ENCODE measurements at places on chromosomes 13 and 19.

- H3K4me3 ChIP-seq = no peak overlapping the region
- peaks cover 10% of the 10 kb centered on the region for H3K4me1 ChIP-seq
- H3K27me3 ChIP-seq = peaks cover 26% of the 10 kb centered on the region
- no peak overlapping the region for H3K27ac ChIP-seq
Measured at GRCh38 chr19:55158848-55159749, 1.6 kb upstream of the TNNI3 start.

- no peak overlapping the region for H3K27ac ChIP-seq
- H3K27me3 ChIP-seq = no peaks in the 10 kb centered on the region
- H3K4me1 ChIP-seq = no peaks in the 10 kb centered on the region
Measured at GRCh38 chr13:90585392-90585791, 762.1 kb upstream of the MIR17HG start.

DNA sequence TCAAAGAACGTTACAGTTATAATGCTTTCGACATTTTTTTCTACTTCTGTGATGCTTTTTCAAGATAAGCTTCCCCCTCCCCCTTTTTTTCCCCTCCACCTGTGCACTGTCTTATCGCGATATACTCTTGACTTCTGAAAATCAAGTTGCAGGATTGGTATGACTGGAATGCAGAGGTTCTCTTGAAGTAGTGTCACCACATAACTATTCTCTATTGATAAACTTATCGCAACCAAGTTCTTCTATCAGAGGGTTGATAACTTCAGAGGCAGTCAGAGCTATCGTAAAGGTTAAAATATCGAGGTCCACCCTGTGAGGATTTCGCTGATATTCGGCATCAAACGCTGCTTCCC is 820 bp downstream of the EID2 start:
- DNase-seq = no peak
- H3K27ac ChIP-seq = peak overlapping the region; percentile 75
- H3K4me1 ChIP-seq = peaks cover 27% of the 10 kb centered on the region
- no peaks in the 10 kb centered on the region for H3K27me3 ChIP-seq
- peaks cover 18% of the 10 kb centered on the region for H3K36me3 ChIP-seq
- peak overlapping the region; percentile 89 for H3K4me3 ChIP-seq

GRCh38 chr13:21537105-21537504 is 66.9 kb downstream of the MICU2 start:
- H3K4me3 ChIP-seq = no peak overlapping the region
- peaks cover 7% of the 10 kb centered on the region for H3K4me1 ChIP-seq
- H3K36me3 ChIP-seq = peaks cover 15% of the 10 kb centered on the region
- no peak for DNase-seq
- H3K27me3 ChIP-seq = no peaks in the 10 kb centered on the region

DNA sequence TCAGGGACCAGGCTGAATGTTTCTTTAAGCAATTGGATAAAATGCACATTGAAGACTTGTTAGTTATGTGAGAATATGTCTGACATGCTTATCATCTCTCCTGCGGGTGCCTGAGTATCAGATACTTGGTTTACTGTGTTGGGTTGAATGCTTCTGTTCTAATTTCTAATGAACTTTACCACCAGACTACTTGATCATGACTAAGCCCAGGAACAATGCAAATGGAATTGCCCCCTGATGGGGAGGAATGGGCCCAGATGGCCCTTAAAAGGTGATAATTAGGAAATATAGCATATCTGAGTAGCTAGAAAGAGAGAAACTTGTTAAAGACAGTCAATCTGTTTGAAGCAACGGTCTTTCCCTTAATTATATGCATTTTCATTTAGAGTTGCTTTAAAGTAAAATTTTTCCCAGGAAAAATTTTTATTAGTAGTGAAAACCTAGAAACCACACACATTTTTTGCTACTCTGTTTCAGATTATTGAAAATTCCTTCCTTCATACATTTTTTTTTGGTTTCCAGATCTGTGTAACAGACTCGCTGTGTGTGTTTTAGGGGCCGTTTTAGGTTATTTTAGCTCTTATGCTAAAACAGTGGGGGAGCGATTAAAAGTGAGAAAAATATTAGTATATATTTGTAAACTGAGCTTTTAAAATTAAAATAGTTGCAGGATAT is 186.6 kb downstream of the TM9SF2 start:
- no peaks in the 10 kb centered on the region for H3K4me1 ChIP-seq
- H3K4me3 ChIP-seq = no peak overlapping the region
- H3K36me3 ChIP-seq = no peaks in the 10 kb centered on the region
- no peak overlapping the region for H3K27ac ChIP-seq
- DNase-seq = no peak

- no peak within 1 kb of the TSS for H3K4me3 ChIP-seq
- peaks cover 21% of the 10 kb centered on the region for H3K27me3 ChIP-seq
- peaks cover 3% of the 10 kb centered on the region for H3K4me1 ChIP-seq
- no peak for DNase-seq
- no peaks in the 10 kb centered on the region for H3K36me3 ChIP-seq
Measured at GRCh38 chr19:17794731-17795494, at the start of gene B3GNT3. Gene B3GNT3 (plus strand): TSS chr19:17795138. CDS start chr19:17807808, 12,670 bp downstream.

DNA sequence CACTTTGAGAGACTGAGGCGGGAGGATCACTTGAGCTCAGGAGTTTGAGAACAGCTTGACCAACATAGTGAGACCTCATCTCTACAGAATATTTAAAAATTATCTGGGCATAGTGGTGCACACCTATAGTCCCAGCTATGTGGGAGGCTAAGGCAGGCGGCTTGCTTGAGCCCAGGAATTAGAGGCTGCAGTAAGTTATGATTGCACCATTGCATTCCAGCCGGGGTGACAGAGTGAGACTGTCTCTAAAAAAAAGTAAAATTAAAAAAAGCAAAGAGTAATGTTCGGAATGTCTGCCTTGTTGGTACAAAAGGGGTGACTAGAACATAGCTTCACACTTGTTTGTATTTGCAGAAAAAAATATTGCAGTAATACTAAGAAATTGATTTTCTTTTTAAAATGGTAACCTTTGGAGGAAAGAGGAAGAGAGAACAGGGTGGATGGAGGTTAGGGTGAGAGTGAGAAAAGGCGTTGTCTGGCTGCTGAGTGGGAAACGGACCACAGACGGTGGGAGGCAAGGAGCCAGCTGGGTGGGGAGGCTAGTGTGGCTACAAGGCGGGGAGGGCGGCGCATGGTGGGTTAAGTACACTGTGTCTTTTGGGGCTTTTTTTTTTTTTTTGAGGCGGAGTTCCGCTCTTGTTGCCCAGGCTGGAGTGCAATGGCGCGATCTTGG is 10.2 kb downstream of the PPP1R14A start:
- DNase-seq = no peak
- no peak overlapping the region for H3K4me3 ChIP-seq

GRCh38 chr13:54945973-54946372 is 1917.4 kb downstream of the OLFM4 start:
- H3K36me3 ChIP-seq = no peaks in the 10 kb centered on the region
- no peak overlapping the region for H3K27ac ChIP-seq
- no peaks in the 10 kb centered on the region for H3K4me1 ChIP-seq

GRCh38 chr13:40803316-40803715 is 13.9 kb downstream of the SLC25A15 start:
- no peaks in the 10 kb centered on the region for H3K27me3 ChIP-seq
- peaks cover 27% of the 10 kb centered on the region for H3K36me3 ChIP-seq
- no peak overlapping the region for H3K4me3 ChIP-seq
- H3K27ac ChIP-seq = no peak overlapping the region
- peaks cover 7% of the 10 kb centered on the region for H3K4me1 ChIP-seq

GRCh38 chr19:18856385-18857126 is 24.8 kb downstream of the UPF1 start:
- no peak for DNase-seq
- peaks cover 41% of the 10 kb centered on the region for H3K36me3 ChIP-seq
- no peak overlapping the region for H3K4me3 ChIP-seq
- no peak overlapping the region for H3K27ac ChIP-seq
- no peaks in the 10 kb centered on the region for H3K27me3 ChIP-seq
- no peaks in the 10 kb centered on the region for H3K4me1 ChIP-seq

GRCh38 chr13:97261254-97262005 is 39.3 kb downstream of the MBNL2 start:
- peaks cover 67% of the 10 kb centered on the region for H3K4me1 ChIP-seq
- H3K27ac ChIP-seq = peak overlapping the region; percentile 45
- peaks cover 12% of the 10 kb centered on the region for H3K36me3 ChIP-seq

- H3K4me1 ChIP-seq = peaks cover 4% of the 10 kb centered on the region
- DNase-seq = no peak
- no peaks in the 10 kb centered on the region for H3K27me3 ChIP-seq
- H3K36me3 ChIP-seq = peaks cover 15% of the 10 kb centered on the region
Measured at GRCh38 chr19:4988770-4989251, 19.9 kb downstream of the KDM4B start.

DNA sequence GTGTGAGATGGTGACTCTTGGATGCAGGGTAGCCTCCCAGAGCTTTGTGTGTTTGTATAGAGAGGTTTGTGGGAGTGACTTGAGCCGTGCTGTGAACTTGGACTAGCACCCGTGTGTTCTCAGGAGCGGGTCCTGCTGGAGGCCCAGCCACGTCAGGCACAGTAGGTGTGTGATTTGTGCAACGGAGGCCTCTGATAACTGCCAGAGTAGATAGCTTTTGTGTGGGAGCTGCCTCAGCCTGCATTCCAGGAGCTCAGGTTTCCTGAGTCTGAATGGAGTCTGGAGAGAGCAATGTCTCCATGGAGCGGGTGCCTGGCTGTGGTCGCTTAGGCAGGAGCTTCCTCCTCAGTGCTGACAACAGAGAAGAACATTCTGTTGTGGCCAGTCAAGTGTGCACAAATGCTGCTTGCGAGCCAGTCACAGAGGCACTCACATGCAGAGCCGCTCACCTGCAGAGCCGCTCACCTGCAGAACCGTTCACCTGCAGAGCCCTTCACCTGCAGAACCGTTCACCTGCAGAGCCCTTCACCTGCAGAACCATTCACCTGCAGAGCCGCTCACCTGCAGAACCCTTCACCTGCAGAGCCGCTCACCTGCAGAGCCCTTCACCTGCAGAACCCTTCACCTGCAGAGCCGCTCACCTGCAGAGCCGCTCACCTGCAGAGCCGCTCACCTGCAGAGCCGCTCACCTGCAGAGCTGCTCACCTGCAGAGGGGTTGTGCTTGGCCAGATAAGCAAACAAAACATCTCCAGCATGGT is 32.6 kb downstream of the TFDP1 start:
- no peaks in the 10 kb centered on the region for H3K4me1 ChIP-seq
- peaks cover 15% of the 10 kb centered on the region for H3K36me3 ChIP-seq
- no peaks in the 10 kb centered on the region for H3K27me3 ChIP-seq
- no peak overlapping the region for H3K27ac ChIP-seq
- H3K4me3 ChIP-seq = no peak overlapping the region

Data from T-helper 2 cell treated with Interferon-gamma antibody and Interleukin-4, amounts not matched to agents 5 μg/mL and 100 μg/mL, for 36 hours (primary cell).